ENCODE measurements at places on chromosomes 2 and 18.

- no peak for DNase-seq
Measured at GRCh38 chr2:125638345-125638744, 1017.6 kb upstream of the GYPC start.

GRCh38 chr2:85666435-85667316 is 1.3 kb downstream of the SFTPB start:
- DNase-seq, result no peak

- DNase-seq, result no peak
Measured at GRCh38 chr2:138495384-138495783, 6.2 kb upstream of the SPOPL start.

DNA sequence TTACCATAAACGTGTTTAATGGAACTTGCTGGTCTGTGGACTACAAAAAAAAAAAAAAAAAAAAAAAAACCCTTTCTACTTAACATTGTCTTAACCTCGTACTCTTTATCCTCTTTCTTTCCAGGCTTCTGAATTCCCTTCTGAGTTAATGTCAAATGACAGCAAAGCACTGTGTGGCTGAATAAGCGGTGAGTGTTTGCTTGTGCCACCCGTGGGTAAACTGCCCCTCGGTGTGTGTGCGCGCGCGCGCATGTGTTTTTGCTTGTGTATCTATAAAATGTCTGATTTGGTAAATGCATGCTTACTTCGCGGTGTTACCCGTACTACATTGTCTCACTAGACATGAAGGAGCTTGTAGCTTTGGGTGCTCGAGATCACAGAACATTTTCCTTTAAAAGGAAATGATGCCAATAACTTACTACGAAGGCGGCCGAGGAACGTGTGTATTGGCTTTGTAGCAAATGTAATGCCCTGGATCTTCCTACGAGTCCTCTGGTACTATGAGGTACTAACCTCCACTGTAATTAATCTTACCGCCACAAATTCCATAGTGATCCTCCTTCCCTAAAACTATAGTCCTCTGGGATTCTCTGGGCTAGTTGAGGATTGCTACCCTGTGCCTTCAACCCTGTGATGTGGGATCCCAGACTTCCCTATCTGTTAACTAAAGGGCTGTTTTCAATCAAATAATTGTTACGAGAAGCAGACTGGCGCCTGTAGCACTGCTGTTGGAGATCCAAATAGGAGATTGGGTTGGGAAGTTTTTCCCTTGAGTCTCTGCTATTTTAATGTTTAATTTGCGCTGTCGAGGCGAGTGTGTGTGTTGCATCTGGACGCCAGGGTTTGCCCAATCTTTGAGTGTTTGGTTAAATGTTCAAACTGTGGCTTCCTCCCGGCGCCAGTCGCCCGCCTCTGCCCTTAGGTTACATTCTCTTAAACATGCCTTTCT is 1.1 kb downstream of the ID2 start:
- DNase-seq, result no peak

- DNase-seq, result no peak
Measured at GRCh38 chr2:47520302-47520630, 117.3 kb downstream of the MSH2 start.

- DNase-seq, result no peak
Measured at GRCh38 chr18:35689728-35690127, 108.2 kb downstream of the GALNT1 start.

DNA sequence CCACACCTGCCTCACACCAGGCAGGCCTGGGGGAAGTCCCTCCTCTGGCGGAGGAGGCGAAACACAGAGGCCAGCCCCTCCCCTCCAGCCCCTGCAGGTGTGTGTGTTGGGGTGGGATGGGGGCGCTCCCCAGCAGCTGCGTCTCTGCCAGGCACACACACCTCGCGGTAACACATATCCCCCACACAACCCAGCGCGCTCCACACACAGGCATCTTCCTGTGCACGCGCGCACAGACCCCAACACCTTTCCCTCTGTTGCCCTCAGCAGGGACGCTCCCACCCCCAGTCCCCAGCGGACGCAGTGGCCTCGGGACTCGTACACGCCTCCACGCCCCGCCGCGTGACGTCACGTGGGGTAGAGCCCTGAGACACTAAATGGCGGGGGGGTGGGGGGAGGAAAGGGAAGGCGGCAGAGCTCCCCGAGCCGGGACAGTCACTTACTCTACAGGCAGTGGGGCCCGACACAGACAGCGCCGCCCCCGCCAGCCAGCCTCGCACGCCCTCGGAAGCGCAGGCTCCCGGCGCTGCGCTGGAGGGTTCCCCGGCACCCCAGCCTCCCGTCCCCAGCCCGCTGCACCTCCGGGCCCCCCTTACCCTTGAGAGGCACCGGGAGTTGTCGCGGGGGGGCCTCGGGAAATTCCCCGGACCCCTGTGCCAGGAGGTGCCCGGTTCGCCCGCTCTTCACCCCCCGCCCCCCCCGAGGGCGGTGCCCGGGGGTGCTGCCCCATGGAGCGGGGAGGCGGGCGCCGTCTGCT is at the start of gene WNT10A:
TSS of gene WNT10A (plus strand) at position 751 of the 757 bp plus-strand sequence. CDS start 144 bp downstream, outside the sequence.
- DNase-seq, result no peak

GRCh38 chr2:186130748-186131641 is 355.1 kb upstream of the ZC3H15 start:
- no peak for DNase-seq

DNA sequence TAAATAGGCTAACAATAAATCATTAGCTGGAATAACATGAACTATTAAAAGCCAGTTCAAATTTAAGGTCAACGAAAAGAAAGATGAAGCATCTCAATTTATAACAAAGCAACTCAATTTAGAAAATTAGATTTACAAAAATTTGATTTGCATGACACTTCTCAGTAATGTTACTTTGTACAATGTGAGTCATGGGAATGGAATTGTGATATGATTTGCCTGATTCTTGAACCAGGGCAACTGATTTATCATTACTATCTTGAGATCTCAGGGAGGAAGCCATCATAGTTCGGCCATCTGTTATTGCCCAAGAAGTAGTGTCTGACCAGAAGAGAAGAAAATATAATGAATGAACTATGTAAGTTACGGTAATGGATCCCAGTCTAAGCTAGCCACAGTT is 193.1 kb downstream of the RIT2 start:
- DNase-seq, result no peak

DNA sequence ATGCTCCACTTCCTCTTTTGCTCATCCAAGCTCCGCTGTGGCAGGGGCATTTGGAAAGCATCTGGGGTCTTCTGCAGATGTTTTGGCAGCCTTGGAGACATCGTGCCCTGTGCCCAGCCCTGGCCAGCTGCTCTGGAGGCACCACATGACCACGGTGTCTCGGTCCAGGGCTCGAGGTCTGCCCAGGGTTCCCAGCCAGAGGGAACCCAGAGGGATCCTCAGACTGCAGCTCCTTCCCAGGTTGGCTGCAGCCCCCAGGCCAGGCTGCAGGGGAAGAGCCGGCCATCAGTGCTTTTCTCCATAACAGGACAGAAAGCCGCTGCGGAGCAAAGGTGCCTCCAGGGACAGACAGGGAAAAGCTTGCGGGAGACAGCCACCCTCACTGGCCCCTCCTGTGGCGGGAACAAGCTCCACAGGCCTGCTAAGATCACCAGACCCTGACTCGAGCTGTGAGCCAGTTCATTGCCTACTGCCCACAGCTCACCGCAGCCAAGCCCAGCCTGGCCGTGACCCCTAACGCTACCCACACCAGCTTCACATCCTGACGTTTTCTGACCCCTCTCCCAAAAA is 74.7 kb downstream of the SMAD7 start:
- no peak for DNase-seq

- DNase-seq, result no peak
Measured at GRCh38 chr2:127085317-127085681, 21.7 kb downstream of the BIN1 start.

- no peak for DNase-seq
Measured at GRCh38 chr2:98160554-98160953, 73.6 kb downstream of the VWA3B start.

GRCh38 chr2:187214306-187214705 is 233.7 kb downstream of the CALCRL start:
- no peak for DNase-seq

- DNase-seq, result no peak
Measured at GRCh38 chr2:240247868-240248720, 107.6 kb upstream of the OTOS start.

GRCh38 chr2:206989311-206989710 is 50.0 kb downstream of the CPO start:
- DNase-seq, result no peak

DNA sequence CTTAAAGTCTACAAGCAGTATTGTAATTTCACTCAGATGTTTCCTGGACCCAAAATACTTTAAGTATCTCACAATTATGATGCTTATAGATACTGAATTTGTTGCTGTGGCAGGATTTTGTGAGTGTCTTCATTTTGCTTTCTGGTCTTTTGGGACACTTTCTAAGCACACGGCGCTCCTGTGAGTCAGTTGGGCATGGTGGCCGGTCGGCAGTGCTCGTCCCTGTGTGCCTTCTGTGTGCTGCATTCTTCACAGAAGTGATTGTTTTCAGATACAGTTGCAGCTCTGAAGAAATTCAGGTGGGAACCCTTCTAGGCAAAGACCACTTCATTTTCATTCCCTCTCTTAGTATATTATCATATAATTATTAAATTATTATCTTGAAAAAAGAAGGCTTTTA is 273.3 kb downstream of the ZNF407 start:
- no peak for DNase-seq

- DNase-seq, result no peak
Measured at GRCh38 chr2:47141520-47141919, 13.6 kb downstream of the STPG4 start.

DNA sequence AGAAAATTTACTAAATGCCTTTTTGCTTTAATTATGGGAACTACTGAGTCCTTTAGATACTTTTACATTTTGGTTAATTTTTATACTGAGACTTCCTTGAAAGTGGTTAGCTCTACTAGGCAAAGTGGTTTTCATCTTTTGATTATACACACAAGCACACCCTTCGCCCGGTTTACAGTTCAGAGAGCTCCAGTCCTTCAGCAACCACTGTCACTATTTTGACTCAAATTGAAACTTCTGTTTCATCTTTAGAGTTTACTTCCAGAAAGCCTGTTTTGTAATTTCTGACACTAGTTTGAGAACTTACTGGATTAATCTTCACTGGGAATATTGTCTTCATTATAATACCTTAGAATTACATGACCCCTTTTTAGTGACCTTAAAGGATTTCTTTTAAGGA is 140.3 kb upstream of the FOSL2 start:
- no peak for DNase-seq

- DNase-seq, result no peak
Measured at GRCh38 chr2:208129744-208130711, at the start of gene CRYGC. CRYGC (minus strand) TSS chr2:208129828; CDS start chr2:208129792, 36 bp downstream.

DNA sequence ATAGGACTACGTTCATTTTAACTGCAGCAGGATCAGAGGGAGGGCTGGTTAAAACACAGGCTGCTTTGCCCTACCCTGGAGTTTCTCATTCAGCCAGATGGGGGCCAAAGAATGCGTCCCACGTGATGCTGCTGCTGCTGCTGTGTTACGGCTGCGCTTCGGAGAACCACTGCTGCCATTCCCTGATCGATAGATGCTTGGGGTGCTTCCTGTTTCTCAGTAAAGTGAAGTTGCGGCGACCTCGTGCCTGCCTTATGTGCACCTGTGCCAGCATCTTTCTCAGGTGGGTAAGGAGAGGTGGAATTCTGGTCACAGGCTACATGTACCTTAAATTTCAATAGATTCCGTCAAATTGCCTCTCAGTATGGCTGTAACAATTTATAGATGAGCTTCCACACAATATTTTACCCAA is 24.7 kb upstream of the TOGARAM2 start:
- no peak for DNase-seq

GRCh38 chr2:173374634-173375033 is 20.0 kb downstream of the CDCA7 start:
- DNase-seq, result no peak

- DNase-seq, result no peak
Measured at GRCh38 chr18:7257426-7257740, 26.5 kb downstream of the LRRC30 start.

- no peak for DNase-seq
Measured at GRCh38 chr2:100066246-100066645, 76.1 kb downstream of the AFF3 start.

- no peak for DNase-seq
Measured at GRCh38 chr2:160269365-160269764, 69.3 kb upstream of the ITGB6 start.

DNA sequence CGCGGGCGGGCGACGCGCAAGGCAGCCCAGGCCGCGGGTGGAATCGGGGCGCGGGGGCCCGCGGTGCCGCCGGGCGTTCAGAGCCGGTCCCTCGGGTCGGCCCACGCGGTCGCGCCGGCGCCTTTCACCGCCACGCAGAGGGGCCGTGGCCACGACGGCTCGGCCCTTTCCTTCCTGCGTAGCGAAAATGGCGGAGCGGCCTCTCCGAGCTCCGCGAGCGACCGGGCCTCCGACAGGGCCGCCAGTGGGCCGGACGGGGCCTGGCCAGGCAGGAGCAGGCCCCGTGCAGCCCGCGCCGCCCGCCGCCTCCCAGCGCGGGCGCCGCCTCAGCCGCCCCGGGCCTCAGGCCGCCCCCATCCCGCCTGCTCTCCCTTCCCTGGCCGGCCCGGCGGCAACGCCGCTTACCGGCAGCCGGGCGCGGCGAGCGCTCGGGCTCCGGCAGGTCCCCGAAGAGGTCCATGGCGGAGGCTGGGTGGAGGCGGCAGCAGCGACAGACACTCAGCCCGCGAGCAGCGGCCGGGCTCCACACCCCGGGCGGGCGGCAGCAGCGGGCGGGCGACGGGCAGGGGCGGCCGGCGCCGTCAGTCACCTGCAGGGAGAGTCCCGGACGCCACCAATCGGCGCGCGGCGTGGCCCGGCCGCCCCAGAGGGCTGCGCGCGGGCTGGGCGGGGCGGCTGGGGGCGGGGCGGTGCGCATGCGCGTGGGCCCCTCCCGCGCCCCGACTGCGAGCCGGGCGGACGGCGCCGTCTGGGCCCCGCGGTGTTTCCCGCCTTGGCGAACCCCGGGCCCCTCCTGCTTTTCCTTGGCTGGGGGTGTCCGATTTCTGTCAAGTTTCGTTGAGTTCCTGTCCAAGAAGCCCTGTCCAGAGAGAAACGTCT is at the start of gene ILKAP:
TSS of gene ILKAP (minus strand) at position 602 of the 879 bp plus-strand sequence. CDS start at position 460, 142 bp downstream.
- DNase-seq, result peak; percentile 42

DNA sequence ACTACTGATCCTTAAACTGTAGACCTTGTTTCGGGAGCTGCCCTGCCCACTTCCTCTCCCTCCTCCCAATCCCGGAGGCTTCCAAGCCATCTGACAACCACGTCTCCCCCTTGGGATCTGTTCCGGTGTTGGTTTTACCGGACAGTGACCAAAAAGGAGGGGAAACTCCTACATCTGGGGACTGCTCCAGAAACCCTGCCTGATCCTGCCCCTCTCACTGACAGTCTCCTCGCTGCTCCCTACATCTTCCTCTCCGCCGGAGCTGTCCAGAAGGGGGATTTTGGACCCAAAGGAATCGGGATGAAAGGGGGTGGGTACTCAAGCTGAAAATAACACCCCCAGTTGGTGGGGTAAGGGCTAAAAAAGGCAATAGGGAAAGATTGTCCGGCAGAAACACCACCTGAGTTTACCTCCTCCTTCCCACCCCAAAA is 1.5 kb downstream of the INO80D start:
- no peak for DNase-seq

DNA sequence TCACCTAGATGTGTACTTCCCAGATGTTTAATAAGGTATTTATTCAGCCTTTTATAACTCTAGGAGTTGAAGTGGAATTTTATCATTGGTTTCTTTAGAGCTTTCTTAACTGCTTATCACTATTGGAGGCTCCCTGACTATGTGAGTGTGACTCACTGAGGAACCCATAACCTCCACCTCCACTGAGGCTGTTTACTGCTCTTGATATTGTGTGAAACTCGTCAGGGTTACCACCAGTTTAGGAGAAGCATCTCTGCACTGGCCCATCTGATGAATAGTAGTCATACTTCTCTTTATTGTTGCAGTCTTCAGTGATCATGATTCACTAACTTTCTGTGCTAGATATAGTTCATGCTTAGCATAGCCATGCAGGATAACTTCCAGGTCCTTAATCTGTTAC is 79.6 kb upstream of the UBXN4 start:
- no peak for DNase-seq

GRCh38 chr2:224432003-224432579 is 30.2 kb upstream of the FAM124B start:
- DNase-seq, result no peak
